Lung (tissue), 17 donors: ENCODE measurements at places on chromosomes 3 and 15. TPM values are rescaled to one million over a fixed set of nuclear protein-coding genes. Genes with fewer than 3 reads are reported as not detected.

The TM4SF4 gene
- 0.22 TPM for polyA plus RNA-seq

The PGBD4 gene
- 0.63 TPM for polyA plus RNA-seq

The SLC2A2 gene
- polyA plus RNA-seq, result not detected

The ZNF620 gene
- 3.0 TPM for polyA plus RNA-seq

The CCR5 gene
- 2.9 TPM for polyA plus RNA-seq

The DUOX2 gene
- 1.0 TPM for polyA plus RNA-seq

The ARPP21 gene
- not detected for polyA plus RNA-seq
